ENCODE measurements at places on chromosomes 11 and 22.
A peak's percentile ranks its signal among the peaks of the same experiment; 100 is the strongest.

GRCh38 chr11:36953976-36954375 lies 355.9 kb upstream of the RAG2 start:
- DNase-seq = no peak

GRCh38 chr22:23718371-23719165 lies 27.8 kb downstream of the RGL4 start:
- no peak for DNase-seq

DNA sequence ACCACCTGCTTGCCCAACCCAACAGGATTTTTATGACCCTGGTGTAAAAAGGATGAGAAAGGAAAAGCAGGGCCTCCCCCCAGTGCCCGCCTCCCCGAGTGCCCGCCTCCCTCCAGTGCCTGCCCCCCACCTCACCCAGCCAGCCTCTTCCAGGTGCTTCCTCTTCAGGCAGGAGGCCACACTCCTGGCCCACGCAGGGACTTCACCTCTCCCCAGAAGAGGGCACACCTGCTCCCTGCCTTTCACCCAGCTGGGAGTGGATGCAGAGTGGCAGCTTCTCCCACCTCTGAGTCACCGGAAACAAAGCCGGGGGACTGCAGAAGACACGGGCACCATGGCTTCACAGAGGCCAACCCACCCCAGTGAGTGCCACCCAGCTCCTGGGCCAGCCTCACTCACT lies 16.1 kb downstream of the CPT1A start:
- DNase-seq = peak; percentile 39

- no peak for DNase-seq
These were observed 2.5 kb downstream of the GLYATL1 start for GRCh38 chr11:58941838-58942237.

DNA sequence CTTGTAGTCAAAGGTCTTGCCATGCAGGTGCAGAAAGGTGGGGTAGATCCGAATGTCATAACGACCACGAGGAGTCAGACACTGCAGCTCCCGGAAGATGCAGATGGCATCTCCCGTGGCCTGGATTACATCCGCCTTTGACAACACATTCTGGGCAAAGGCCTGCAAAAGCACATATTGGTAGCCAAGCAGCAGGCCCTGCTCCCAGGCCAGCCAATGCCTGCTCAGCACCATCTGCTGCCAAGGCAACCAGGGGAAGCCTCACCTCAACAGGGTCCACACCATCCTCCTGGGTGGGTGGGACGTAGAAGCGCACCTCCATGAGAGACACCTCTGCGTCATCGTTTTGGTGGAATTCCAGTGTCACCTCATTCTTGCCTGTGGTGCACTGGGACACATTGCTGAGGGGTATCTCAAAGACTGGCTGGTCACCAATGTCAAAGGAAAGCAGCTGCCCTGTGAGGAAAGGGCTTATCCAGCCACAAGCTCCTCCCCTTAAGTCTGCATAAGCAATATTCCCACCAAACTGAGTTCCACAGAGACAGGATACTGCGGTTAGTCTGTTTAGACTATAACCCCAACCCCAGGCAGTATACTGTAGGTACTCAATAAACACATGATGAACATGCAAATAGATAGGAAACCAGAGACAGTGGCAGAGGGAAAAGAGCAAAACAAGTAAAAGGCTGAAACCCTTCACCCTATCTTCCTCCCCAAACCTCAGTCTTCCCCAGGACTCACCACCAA lies 2.8 kb downstream of the SSRP1 start:
- no peak for DNase-seq

- DNase-seq = no peak
These were observed 89.5 kb upstream of the ISX start for GRCh38 chr22:34976474-34976873.

GRCh38 chr22:29334696-29335344 lies 19.3 kb upstream of the RASL10A start:
- no peak for DNase-seq

DNA sequence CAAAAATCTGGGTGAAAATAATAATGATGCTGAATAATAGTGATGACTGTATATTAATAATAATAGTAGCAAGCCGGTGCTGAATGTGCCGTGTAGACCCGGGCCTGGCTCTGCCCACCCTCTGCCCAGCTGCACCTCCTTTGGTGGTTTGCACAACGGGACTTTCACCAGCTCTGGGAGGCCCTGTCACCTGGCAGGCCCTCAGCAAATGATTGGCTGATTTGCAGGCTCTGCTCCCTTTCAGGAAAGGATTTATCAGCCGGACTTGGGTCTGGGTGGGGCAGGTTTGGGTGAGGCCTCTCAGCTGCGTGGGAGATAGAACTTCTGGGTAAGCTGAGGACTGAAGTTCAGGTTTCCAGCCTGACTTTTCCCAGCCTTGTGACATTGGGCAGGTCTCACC lies 21.4 kb downstream of the KIAA1671 start:
- no peak for DNase-seq

- DNase-seq = peak; percentile 15
These were observed 123.7 kb upstream of the CCDC90B start for GRCh38 chr11:83409891-83410290.

GRCh38 chr22:18968011-18968749 lies 32.1 kb upstream of the PRODH start:
- peak; percentile 65 for DNase-seq

DNA sequence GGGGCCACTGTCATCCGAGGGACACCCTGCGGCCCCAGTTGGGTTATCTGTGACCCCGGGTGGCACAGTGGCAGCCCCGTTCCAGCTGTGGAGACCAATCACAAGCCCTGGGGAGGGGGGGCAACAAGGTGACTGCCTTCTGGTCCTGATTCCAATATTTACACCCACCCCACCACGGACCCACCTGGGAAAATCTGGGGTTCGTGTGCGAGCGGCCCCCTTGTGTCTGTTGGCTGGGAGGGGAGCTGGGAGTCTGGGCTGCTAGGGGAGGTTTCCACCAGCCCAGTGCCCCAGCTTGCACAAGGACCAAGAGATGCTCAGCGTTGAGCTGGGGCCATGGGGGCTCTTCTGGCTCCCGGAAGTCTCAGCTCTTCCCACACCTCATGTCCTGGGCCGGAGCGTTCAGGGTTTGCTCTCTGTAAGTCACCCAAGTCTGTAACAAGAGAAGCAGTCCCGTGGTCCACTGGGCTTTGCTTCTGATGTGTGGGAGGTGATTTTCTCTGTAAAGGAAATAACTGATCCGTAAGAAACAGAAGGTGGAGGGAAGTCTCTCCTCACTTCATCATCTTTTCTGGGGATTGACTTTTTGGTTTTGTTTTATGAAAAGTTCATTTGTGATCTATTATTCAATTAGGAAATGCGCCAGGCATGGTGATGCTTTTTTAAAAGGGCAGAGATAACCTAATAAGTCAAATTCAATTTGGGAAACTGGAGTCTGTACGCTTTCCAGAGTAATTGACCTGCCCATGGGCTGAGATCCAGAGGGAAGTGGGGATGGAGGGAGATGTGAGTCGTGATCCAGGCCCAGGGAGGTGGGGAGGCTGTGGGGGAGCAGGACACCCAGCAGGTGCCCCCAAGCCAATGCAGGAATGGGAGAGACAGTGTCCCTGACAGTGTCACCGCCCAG lies 22.4 kb upstream of the GAL start:
- DNase-seq = no peak

GRCh38 chr22:45254388-45254787 lies 13.7 kb upstream of the KIAA0930 start:
- no peak for DNase-seq

DNA sequence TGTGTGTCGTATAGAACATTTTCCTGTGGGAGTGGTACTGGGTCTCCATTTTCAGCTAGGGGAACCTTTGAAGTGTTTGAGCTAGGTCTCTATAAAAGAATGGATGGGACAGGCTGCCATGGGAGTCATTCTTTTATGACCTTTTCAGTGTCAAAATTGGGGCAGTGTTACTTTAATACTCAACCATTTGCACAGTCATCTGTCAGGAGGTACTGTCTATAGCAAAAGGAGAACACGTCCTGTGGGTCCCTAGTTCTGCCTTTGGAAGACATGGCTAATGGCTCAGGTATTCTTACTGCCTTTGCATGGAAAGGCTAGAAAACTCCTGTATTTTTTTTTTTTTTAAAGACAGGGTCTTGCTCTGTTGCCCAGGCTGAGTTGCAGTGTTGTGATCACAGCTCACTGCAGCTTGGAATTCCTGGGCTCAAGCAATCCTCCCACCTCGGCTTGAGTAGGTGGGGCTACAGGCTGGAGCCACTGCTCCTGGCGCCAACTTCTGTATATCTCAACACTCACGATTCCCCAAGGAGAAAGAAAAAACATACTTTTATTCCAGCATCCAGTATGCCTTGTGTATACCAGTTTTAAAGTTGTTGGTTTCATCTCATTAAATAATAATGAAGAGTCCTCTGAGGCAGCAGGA lies 2.1 kb upstream of the ATF4 start:
- DNase-seq = peak; percentile 47

- no peak for DNase-seq
These were observed 31.8 kb downstream of the ARHGAP1 start for GRCh38 chr11:46668480-46669085.

DNA sequence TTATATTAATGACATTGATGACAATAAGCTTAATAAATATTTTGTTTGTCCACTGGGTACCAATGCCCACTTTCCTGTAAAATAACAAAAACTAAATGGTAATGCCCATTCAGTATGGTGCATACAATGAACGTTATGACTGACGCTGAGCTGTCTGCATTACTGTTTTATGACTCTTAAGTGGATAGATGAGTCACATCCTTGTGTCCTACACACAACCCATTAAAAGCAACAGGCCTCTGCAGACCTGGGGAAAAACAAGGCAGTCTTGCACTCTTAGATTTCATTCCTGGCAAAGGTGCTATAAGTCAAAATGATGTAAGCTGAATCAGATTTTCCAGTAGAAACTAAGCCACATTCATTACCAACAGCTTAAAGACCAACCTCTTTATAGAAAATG lies 176.3 kb upstream of the TMEM45B start:
- no peak for DNase-seq

DNA sequence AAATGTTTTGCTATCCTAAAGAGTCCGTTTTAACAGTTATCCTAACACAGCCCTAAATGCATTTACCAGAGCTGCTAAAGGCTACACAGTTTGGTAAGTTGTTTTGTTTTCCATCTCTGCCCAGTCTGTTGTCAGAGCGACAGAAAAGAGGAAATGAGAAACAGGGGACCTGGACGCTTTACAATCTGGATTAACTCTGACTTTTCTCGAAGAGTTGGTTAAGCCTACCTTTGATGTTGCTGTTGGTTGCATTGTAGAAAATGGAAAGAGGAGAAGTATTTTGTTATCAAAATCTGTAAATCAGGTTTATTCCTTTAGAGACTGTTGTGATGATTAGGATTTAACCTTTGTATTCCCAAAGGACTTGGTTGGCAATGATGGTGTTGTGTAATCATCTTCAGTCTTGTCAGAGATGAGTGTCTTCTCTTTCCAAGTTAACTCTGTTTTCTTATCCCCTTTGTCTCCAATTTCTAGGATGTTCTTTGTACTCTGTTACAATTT lies 481 bp downstream of the ANGPTL5 start:
- DNase-seq = no peak

DNA sequence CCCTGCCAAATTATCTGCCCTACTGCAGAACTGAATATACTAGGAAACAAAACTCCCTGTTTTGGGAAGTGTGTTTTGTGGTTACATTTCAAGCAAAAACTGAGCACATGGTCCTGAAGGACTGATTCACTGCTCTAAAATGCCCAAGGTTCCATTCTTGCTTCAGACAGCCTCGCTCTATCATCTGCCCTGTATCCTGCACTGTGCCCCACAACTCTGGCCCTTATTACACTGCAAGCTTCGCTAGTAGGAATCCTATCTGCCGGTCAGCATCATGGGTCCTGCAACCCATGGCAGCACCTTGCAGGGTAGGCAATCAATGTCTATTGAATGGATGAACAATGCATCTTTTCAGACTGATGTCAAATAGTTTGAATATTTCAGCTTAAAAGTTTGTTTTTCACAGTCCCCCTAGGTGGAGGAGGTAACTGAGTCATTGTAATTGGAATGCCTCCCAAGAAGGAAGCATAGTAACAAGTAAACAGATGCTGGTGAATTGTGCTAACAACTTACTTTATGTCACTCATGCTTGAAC lies 21.3 kb downstream of the LAYN start:
- DNase-seq = no peak
